Sciatic nerve (tissue), 2 donors: ENCODE measurements at places on chromosomes 13 and 19.

GRCh38 chr13:25178070-25178469, 6.0 kb upstream of the AMER2 start:
- no peak for DNase-seq

- no peak for DNase-seq
Observed at GRCh38 chr19:18227781-18228271, 1.6 kb upstream of the PDE4C start.

DNA sequence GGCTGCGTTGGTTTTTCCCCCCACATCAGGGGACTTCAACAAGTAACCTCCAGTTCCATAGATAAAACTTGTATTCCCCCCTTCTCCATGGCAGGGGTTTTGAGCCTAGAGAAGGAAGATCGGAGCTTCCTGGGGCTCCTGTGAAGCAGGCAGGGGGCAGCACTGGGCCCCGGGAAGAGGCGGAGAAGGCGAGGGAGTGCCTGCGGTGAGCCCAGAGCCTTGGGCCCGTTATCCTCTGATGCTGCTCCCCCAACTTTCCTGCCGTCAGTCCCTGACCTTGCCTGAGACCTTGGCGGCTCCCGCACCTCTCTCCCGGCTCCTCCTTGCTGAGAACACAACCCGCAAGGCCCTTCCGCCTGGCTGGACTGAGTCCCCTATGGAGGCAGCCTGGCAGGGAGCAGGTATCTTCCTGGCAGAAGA, 2.5 kb downstream of the LIPE start:
- no peak for DNase-seq

DNA sequence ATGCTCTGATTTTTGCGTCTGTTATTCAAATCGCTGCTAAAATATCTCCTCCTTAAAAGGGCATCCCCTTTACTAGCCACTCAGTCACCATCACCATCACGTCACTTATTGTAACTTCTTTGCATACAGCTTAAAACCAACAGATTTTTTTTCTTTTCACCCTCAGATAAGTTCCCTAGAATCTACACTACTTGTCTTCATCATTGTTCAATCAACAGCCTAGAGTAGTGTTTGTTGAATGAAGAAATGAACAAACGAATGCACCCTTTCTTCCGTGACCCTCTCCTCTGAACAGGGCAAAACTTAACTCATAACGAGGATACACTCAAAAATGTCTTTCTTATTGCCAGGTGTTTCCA, 1.1 kb upstream of the AKAP11 start:
- DNase-seq = no peak
